Stimulated activated CD8-positive, alpha-beta memory T cell treated with anti-CD3 and anti-CD28 coated beads, Interleukin-7, amount 100 ng/mL, for 1 hour (primary cell): ENCODE measurements at places on chromosomes 5 and 9.

- no peak for DNase-seq
Observed at GRCh38 chr9:131728961-131729360, 10.9 kb downstream of the RAPGEF1 start.

DNA sequence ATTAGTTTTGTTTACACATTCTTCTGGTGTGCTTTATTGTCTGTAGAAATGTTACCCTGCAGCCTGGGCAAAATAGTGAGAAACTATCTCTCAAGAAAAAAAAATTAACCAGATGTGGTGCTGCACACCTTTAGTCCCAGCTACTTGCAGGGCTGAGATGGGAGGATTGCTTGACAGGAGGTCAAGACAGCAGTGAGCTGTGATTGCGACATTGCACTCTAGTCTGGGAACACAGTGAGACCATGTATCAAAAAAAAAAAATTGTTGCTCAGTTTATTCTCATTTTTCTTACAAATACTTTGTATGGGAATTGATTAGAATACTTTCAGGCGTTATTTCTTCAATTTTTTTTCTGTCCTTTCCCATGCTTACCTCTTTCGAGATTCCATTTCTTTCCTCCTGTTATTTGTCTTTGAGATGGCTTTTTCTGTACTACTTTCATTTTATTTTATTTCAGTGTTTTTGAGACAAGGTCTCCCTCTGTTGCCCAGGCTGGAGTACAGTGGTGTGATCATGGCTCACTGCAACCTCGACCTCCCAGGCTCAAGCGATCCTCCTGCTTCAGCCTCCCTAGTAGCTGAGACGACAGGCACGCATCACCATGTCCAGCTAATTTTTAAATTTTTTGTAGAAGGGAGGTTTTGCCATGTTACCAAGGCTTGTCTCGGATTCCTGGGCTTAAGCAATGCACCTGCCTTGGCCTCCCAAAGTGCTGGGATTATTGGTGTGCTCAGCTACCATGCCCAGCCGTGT, 24.9 kb downstream of the TENT2 start:
- DNase-seq = no peak

DNA sequence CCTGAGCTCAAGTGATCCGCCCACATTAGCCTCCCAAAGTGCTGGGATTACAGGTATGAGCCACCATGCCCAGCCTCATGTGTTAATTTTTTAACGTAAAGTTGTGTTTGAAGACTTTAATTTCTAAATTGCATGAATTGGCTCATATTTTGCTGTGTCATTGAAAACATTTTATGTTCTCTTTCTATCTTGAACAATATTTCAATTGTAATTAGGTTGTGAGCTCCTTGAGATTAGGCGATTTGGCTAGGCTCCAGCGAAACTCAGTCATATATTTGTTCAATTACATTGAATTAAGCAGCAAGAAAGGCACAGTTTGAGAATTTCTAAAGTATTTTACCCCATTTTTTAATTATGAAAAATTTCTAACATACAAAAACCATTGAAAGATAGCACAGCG, 34.0 kb downstream of the GAPVD1 start:
- no peak for DNase-seq

DNA sequence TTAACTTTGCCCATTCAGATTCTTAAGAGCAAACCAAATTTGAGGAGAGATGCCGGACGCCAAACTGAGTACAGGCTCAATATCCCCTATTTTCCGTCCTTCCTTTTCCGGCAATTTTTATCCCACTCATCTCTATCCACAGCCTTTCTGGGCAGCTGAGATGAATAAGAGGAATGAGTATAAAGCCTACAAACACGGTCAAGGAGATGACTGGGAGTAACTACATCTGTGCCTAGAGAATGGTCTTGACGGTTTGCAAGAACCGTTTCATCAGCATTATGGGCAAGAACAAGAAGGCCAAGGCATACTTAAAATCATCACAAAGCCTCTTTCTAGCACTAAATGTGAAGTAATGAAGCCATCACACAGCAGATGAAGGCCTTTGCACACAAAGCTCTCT, 227.3 kb downstream of the DCP2 start:
- DNase-seq = no peak

DNA sequence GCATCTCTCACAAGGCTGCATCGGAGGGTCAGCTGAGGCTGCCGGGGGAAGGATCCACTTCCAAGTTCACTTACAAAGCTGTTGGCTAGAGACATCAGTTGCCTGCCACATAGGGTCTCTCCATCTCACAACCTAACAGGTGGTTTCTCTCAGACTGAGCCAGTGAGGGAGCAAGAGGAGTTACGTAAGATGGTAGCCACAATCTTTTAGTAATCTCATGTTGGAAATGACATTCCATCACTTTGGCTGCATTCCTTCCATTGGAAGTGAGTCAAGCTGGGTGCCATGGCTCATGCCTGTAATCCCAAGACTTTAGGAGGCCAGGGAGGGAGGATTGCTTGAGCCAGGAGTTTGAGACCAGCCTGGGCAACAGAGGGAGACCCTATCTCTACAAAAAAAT, 7.4 kb upstream of the GRK6 start:
- no peak for DNase-seq

DNA sequence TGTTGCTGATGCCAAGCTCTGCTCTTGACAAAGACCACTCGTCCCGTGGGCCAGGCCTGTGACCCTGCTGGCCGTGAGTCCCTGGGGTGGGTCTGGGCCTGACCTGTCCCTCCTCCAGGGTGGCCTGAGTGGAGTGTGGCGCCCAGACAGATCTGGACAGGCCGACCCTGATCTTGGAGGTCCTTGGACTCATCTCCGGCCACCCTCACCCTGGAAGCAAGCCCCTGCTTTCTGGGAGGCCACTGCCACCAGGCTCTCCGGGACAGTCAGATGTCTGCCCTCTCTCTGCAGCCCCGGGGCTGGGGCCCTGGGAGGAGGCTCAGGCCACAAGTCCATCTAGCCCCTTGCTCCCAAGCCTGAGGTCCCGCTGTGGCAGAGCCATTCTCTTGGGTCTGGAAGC, 31.2 kb upstream of the TMEM250 start:
- DNase-seq = no peak

DNA sequence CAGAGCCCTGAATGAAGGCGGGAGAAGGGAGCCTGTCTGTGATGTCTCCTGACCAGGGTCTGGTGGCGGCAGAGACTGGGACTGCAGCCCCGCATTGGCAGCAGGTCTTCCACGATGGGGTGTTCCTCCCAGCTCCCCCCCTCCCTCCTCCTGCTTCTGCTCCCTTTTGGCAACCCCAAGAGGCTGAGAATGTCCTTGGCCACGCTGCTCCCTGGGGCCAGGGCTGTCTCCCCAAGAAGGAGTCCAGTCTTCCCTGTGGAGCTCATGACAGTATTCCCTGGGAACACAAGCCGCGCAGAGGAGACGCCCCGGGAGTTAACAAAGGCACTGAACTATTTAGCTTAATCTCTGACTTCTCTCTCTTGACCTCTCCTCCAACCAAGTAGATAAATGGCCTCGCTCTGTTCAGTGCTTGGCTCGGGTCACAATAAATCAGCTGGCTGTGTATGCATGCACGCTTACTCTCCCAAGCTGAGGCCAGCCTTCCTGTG, 84.0 kb upstream of the NEURL1B start:
- DNase-seq = no peak

DNA sequence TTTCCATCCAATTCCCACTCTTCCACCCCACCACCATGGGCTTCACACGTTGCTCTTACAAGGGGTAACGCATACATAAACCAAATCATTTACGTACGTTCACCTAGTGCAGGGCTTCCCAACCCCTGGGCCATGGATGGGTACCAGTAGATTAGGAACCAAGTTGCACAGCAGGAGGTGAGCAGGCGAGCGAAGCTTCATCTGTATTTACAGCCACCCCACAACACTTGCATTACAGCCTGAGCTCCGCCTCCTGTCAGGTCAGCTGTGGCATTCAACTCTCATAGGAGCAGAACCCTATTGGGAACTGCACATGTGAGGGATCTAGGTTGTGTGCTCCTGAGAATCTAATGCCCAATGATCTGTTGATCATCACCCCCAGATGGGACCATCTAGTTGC, 82.3 kb downstream of the CEMIP2 start:
- no peak for DNase-seq

- no peak for DNase-seq
Observed at GRCh38 chr5:166127766-166128570, 2163.5 kb upstream of the WWC1 start.

DNA sequence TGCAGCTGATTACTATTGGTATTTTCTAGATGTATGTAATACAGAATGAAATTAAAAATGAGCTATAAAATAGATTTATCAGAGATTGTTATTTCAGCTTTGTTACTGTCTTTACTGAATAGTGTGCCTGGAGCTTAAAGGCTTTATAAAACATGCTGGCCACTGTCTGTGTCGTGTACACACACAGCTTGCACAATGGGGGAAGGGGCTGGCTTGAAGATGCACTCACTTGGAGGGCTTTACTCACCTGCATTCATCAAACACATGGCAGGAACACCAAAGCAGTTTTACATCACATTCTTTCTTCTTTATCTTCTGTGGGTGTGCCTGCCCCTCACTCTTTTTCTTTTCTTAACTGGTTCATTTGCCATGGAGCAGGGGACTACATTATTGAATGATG, 60.9 kb downstream of the TLE4 start:
- DNase-seq = no peak

GRCh38 chr5:43533646-43534045, 18.7 kb upstream of the C5orf34 start:
- DNase-seq = no peak

GRCh38 chr5:79962575-79963222, 28.4 kb downstream of the MTX3 start:
- no peak for DNase-seq

GRCh38 chr9:32783168-32783891, at the start of gene TMEM215:
TSS of gene TMEM215 (plus strand) at chr9:32783540. CDS start at chr9:32784184, 644 bp downstream.
- DNase-seq = no peak

GRCh38 chr9:3857091-3857490, 331.3 kb upstream of the RFX3 start:
- no peak for DNase-seq

DNA sequence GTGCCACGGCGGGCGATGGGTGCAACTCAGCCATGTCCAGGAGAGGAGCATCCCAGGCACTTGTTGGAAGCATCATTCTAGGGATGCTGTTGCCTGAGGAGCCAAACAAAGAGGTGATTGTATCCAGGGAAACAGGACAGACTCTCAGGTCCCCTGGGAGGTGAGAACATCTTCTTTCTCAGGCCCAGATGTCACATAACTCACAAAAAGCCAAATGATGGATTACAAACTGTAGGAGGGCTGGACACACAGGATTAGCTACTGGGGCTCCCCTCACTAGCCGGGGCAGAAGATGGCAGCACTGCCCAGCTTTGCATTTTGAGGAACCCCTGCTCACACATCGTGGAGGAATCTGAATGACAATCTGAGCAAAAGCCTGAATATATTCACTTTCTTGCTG, 64.7 kb upstream of the NFIL3 start:
- no peak for DNase-seq

GRCh38 chr9:133348718-133349573, 928 bp downstream of the RPL7A start:
- DNase-seq = no peak

DNA sequence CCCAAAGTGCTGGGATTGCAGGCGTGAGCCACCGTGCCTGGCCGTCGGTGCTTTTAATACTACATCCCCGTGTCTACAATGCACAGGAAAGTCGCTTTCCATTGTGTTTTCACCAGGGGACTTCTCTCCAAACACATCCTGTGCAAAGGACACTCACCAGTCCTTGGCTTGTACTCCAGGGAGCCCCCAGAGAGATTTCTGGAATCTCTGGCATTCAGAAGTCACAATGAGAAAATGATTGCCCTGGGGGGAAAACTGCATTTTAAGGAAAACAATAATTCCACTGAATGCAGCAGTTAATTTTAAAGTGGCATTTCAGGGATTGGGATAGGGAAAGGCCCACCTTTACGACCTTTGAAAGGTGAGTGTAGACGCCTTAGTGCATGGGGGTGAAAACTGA, 112.0 kb downstream of the ADAMTS16 start:
- no peak for DNase-seq
